Activated T-cell treated with anti-CD3 and anti-CD28 coated beads, Interleukin-2, amount 50 U/mL, for 72 hours (primary cell): ENCODE measurements at places on chromosomes 7 and 10. TPM values are rescaled to one million over a fixed set of nuclear protein-coding genes. Genes with fewer than 3 reads are reported as not detected.

- no peak for DNase-seq
These were observed 377.8 kb upstream of the C7orf33 start for GRCh38 chr7:148212731-148213130.

- DNase-seq: no peak
These were observed 54.1 kb downstream of the DYNC2I1 start for GRCh38 chr7:158910254-158911053.

DNA sequence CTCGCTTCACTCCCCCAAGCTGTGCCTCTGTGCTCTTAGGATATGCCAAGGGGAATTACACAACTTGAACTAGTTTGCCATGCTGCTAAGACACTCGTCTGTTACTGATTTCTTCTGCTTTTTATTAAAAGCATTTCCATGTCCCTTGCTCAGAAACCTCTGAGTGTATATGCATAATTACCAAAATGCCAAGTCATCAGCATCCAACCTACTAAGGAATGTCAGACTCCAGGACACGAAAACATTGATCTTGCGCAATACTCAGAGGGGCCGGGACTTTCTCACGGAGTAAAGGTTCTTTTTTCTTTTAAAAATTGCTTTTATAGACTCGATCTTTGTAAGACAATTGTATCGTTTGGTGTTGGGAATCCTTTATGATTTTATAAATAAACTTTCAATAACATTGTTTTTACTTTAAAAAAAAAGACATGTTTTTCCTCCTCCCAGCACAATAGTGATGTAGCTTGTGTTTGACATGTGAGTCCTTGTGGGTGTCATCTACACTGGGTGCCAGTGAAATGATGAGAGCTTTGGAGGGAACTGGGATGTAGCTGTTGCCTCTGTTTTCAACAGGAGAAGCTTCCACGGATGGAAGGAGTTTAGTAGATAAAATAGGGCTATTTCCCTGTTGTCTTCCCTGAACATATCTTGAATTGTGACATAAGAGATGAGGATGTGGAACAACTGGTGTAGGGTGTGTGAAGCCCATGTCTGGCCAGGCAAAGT is 43.6 kb downstream of the CNNM1 start:
- no peak for DNase-seq

Gene ITGA8
- not detected for total RNA-seq

DNA sequence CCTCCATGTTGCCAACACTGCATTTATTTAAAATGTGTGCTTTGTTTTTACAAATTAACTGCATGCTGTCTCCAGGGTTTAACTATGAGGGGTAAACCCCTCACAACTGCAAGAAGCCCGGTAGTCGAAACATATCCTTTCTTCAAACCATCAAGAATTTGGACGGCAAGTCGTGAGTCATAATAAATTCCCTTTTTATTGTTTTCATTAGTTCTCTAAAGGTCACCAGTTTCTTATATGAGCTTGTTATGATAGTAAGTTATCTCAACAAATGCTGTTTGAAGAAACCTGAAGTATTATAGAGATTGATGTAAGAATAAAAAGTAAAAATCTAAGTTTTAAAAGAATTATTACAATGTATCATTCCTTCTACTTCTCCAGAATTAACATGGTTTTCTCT is 12.2 kb upstream of the FIGNL1 start:
- no peak for DNase-seq

DNA sequence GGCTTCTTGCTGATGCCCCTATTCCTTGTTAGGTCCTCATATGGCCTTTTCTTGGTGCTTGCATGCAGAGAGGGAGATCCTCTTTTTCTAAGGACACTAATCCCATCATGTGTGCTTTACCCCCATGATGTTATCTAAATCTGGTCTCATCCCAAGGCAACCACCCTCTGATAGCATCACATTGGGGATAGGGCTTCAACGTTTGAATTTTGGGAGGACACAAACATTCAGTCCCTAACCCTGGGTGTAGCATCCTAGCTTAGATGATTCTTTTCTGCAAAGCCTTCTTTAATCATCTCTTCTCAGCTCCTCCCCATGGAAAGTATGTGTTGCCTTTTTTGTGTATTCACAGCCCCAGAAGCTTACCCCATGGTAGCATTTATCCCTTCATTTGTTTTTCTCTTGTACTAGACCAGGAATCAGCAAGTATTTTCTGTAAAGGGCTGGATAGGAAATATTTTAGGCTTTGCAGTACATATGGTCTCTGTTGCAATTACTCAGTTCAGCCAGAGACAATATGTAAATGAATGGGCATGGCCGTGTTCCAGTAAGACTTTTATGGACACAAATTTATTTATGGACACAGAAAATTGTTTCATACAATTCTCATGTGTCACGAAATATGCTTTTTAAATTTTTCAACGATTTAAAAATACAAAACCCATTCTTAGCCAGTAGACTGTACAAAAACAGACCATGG is 101.5 kb upstream of the CSTF2T start:
- DNase-seq: no peak

- DNase-seq: no peak
These were observed 49.7 kb downstream of the CDK14 start for GRCh38 chr7:90645784-90646183.

- no peak for DNase-seq
These were observed 29.6 kb upstream of the ABCB4 start for GRCh38 chr7:87505122-87505521.

GRCh38 chr10:6542999-6543430 is 37.1 kb downstream of the PRKCQ start:
- peak; percentile 50 for DNase-seq

DNA sequence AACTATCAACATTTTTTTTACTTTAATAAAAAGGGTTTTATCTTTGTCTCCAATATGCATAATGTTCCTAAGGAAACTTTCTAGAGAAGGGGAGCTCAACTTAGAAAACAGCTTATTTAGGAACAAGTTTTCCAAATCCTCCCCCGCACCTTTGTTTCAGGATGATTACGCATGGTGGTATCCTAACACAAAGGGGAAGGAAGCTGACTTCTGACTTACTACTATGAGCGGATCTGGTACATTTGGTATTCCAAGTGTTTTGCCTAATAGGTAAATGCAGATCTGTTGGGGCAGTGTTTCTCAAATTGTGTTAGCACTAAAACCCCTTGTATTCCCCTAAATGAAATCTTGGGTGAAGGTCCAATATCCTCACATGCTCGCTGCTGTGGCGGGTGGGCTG is 229.3 kb upstream of the KLF14 start:
- no peak for DNase-seq

- no peak for DNase-seq
These were observed 42.7 kb upstream of the ITGB8 start for GRCh38 chr7:20288036-20288435.

- no peak for DNase-seq
These were observed 33.0 kb downstream of the PTPRE start for GRCh38 chr10:127939786-127940330.

- no peak for DNase-seq
These were observed 672.9 kb downstream of the MAGI2 start for GRCh38 chr7:78780560-78780959.

- DNase-seq: no peak
These were observed 37.3 kb downstream of the CDH23 start for GRCh38 chr10:71433768-71434744.

DNA sequence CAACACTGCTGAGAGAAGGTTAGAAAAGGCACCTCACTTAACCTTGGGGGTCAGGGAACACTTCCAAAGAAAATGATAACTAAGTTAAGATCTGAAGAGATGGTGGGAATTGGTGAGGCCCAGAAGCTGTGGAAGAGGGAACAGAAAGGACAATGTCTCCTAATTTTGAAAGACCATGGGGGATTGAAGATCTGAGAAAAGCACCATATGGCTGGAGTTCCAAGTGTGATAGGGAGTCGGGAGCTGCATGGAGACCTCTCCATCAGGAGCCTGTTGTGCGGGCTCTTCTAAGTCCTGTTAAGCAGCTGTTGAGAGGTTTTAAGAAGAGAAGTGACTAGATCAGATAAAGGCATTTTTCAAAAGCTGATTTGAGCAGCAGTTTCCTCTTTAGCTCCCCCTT is 254.3 kb downstream of the CDK14 start:
- no peak for DNase-seq

GRCh38 chr7:87231258-87231657 is 11.7 kb upstream of the TMEM243 start:
- DNase-seq: no peak

GRCh38 chr7:48108959-48109847 is 20.1 kb downstream of the UPP1 start:
- DNase-seq: no peak

Gene NUTM2D
- 1.6 TPM for total RNA-seq

GRCh38 chr7:121882731-121883130 is 9.8 kb downstream of the PTPRZ1 start:
- DNase-seq: no peak

- DNase-seq: no peak
These were observed 72.0 kb downstream of the UBE3C start for GRCh38 chr7:157210682-157211081.

Gene UTF1
- total RNA-seq: not detected

- no peak for DNase-seq
These were observed 125.7 kb downstream of the OAT start for GRCh38 chr10:124292911-124293615.

DNA sequence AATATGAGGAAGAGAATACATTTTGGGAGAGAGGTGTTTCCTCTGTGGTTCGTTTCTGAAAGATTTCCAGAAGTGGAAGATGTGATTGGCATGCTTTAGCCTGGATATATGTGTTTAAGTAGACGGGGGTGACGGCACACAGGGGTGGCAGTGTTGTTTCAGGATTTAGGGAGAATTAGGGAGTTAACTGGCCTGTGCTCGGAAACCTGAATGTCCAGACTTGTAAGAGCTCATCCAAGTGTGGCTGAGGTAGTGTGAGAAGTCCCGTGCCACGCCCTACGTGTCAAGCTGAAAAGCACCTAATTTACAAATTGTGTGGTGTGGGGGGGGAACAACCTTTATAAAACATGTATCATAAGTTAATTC is 1.1 kb downstream of the RALA start:
- peak; percentile 7 for DNase-seq
